NCI-H1105 treated with DMSO at 0.1 percent for 48 hours (cell line): ENCODE measurements at places on chromosomes 16 and 17.

GRCh38 chr17:64145375-64145750 lies 15.4 kb upstream of the ERN1 start:
- DNase-seq = no peak

DNA sequence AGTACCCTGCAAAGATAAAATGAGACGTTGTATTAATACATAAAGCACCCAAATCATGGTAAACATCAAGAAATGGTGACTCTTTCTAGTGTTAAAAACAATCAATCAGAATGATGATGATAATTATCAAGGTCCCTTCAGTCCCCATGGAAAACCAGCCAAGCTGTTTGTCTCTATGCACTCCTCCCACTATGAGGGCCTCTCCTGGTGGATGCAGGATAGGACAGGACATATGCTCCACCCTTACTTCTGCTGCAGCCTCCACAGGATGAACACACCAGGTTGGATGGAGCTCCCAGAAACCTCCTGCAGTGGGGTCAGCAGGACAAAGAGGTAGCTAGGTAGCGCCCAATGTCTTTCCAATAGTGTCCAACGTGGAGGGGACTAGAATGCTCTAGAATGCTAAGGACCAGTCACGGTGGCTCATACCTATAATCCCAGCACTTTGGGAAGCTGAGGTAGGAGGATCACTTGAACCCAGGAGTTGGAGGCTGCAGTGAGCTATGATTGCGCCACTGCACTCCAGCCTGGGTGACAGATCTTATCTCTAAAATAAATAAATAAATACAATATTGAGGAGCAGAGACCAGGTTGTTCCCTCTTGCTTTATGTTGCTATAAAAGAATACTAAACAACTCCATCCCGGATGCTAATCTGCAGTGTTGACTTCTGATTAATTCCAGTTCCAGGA lies 9.9 kb upstream of the KDM8 start:
- no peak for DNase-seq

DNA sequence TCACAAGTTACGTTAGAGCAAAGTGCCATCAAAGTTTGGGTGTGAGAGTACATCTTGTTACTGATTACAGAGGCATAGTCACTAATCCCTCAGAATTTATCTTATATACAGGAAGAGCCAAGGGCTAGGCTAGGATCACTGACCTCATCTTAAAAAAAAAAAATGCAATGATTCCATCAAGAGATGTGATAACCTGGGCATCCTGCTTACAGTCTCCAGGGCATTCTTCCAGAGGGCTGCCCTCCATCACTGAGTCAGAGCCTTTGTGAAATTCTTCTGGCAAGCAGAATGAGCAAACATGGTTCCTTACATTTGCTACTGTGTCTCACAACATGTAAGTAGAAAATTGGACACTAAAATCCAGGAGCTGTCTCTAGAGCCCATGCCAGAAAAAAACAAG lies 410.6 kb downstream of the ZFHX3 start:
- no peak for DNase-seq

- DNase-seq = peak; percentile 31
Measured at GRCh38 chr17:13601322-13601775, 380 bp downstream of the HS3ST3A1 start.

DNA sequence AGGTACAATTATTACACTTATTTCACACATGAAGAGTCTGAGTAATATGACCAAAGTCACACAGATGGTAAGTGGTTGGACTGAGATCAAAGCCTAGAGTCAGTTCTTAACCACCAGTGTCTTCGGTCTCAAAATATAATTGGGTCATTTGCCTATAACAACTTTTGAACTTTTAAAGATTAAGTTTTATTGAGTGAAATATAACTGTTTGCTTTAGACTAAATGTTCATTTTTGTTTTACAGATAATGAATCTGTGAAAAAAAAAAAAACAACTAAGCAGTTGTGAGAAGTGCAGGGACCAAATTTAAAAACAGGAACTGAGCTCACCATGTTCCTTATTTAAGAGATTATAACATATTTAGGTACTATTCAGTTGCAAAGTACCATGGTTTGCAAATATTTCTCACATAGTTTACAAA lies 150.1 kb downstream of the ITFG1 start:
- DNase-seq = no peak

- peak; percentile 13 for DNase-seq
Measured at GRCh38 chr17:42563543-42563942, 1.6 kb downstream of the COASY start.

DNA sequence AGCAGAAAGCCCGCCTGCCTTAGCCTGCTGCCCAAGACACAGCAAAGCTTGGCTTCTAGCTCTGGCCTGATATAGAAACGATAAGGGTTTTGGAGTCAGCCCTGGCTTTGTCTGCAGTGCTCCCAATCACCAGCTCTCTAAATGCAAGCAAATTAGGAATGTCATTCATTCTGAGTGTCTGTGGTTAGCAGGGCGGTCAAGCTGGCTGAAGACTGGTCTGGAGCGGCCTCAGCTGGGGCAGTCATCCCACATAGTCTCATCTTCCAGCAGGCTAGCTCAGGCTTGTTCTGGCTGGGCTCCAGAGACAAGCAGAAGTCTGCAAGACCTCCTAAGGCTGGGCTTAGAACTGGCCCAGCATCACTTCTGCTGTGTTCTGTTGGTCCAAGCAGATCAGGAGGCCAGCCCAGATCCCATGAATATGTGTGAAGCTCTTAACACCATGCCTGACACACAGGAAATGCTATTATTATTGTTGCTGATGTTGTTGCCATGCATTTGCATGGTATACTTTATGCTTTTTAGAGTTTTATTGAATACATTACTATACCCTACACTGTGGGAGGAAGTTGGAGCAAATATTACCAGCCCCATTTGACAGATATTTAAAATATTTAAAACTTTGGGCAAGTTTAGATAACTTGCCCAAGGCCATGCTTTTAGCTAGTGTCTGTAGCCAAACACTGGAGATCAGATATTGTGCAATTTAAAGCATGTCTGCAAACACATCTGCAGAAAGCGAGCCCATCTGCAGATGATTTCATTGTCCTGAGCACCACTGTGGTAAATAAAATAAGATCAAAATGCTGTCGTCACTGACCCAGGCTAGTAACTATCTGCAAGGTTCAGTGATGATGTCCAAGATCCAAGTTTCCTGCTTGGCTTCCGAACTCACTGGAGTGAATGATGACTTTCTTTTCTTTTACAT lies 24.8 kb downstream of the TMC7 start:
- no peak for DNase-seq

DNA sequence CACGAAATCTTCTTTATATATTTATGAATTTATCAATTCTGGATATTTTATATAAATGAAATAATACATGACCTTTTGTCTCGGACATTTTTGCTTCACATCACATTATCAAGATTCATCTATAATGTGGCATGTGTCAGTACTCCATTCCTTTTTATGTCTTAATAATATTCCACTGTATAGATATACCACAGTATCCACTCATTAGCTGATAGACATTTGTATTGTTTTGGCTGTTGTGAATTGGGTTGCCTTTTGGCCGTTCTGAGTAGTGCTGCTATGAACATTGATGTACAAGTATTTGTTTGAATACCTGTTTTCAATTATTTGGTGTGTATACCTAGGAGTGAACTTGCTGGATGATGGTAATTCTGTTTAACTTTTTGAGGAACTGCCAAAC lies 323.8 kb upstream of the CA10 start:
- DNase-seq = no peak

GRCh38 chr17:46878055-46878454 lies 26.7 kb downstream of the WNT9B start:
- no peak for DNase-seq

GRCh38 chr16:85136702-85137322 lies 24.5 kb upstream of the CIBAR2 start:
- DNase-seq = no peak

- no peak for DNase-seq
Measured at GRCh38 chr16:27951489-27952120, 111.9 kb downstream of the GSG1L start.

DNA sequence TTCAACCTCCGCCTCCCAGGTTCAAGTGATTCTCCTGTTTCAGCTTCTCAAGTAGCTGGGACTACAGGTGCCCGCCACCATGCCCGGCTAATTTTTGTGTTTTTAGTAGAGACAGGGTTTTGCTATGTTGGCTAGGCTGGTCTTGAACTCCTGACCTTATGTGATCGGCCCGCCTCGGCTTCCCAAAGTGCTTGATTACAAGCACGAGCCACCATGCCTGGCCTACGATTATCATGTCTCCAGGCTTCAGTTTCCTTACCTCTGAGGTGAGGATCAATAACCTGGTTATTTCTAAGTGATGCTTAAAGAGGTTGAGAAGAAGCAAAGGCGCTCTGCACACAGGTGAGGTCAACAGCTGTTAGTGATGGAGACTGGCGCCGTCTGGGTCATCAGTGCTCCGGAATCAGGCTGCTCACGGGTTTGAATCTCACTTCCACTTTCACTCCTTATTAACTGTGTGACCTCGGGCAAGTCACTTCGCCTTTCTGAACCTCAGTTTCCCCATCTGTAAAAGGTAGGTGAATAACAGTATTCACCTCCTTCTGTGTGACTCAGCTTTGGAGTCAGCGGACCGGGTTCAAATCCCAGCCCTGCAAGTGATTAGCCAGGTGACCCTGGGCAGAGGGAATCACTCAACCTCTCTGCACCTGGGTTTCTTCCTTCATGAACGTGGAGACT lies 745 bp upstream of the ABCC1 start:
- no peak for DNase-seq

DNA sequence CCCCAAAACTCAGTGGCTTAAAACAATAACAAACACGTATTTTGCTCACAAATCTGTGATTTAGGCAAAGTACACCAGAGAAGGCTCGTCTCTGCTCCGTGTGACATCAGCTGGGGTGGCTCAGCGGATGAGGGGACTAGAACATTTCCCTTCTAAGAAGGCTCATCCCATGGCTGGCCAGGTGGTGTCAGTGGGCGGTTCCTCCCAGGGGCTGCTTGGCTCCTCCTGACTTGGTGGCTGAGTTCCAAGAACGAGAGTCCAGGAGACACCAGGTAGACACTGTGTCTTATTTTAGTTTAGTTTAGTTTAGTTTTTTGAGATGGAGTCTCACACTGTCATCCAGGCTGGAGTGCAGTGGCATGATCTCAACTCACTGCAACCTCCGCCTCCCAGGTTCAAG lies 5.6 kb upstream of the CHMP6 start:
- no peak for DNase-seq

GRCh38 chr17:7884581-7885366 lies 3.8 kb upstream of the CHD3 start:
- no peak for DNase-seq

DNA sequence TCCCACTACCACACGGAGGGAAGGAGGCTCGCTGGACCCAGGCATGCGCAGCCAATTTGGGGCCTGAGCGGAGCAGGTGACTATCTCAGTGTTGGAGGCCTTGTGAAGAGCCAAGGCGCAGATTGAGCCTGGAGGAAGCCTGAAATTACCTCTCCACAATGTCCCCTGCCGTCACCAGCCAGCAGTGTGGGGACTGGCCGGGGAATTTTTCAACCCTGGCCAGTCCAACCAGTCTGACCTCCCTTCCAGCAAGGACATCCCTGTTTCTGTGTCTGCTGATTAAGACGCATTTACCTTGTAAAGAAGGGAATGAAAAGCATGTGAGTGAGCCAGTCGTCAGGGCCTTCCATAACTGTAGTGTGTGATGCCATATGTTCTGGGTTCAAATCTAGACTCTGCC lies 198.1 kb upstream of the IRX3 start:
- DNase-seq = no peak

DNA sequence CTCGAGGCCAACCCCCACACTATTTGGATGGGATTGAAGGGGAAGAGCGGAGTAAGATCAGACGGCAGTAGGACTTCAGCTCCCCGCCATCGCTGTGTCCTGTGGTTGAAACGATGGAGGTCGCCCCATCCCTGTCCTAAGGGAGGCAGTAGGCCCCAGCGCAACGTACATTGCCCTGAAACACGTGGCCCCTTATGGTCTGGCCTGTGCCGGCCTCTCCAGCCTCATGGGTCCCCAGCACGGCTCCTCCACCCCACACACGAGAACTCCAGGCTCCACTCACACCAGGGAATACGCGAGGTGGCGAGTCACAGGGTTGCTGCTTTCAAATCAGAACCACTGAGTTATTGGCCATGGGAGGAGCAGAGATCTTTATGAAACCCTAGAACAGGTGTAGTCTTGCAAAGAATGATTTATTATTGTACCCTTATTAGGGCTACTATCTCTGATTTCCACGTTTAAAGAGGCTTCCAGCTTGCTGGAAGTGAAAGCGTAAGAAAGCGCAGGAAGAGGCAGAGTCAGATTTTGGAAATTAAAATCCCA lies 669 bp upstream of the DCTPP1 start:
- DNase-seq = no peak

GRCh38 chr17:79196913-79197312 lies 122.3 kb downstream of the ENGASE start:
- DNase-seq = no peak

DNA sequence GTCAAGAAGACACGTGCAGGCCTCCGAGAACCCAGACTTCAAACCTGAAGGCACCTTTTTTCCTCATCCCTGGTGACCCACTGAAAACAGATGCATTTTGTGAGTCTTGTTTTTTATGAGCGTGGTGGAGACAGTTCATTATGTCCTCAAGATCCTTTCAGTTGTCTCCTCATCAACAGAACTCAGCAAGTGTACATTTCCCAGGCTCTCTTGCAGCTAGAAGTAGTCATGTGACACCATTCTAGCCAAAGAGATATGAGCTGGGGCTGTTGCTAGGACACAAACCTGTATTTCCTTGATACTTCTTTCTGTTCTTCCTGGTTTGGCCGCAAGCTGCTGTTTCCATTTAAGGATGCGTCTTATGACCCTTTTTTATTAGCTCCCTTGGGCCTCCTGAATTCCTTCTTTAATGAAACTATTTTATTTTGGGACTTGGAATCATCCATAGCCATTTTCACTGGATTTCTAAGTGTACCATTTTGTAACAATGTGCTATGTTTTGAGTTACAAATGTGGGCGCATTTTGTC lies 135.7 kb upstream of the FOXF1 start:
- no peak for DNase-seq

DNA sequence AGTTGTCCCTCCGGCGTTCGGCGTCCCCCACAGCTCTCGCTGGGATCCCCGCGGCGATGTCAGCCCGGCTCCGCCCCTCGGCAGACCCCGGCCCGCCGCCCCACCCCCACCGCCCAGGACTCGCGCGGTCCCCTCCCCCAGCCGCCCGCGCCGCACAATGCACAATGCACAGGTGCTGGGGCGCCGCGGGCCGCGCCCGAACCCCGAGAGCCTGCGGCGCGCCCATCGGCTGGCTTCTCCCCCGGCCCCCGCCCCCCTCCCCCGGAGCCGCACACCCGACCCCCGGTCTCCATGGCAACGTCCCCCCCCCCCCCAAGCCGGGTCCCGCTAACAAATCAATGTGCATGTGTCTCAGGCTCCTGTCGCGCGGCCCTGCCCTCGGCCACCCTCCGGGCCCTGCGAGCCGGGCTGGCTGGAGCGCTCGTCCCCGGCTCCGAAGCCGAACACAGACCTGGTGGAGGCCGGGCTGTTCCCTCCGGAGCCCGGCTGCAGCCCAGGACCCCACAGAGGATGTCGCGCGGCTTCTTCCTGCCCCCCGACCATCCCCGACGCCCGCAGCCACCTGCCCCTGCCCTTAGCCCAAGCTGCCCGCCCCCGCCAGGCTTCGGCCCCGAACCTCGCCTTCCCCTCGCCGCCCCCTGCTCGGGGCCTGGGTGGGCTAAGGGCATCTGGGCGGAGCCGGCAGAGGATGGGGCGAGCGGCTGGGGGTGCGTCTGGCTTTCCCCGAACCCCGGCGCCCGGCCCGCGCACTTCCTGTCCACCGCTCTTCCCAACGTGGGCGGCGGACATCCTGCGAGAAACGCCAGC lies 818 bp upstream of the CBX8 start:
- peak; percentile 58 for DNase-seq
